ENCODE measurements at places on chromosomes 3 and 15.

GRCh38 chr3:121557426-121557934 is 10.3 kb upstream of the ARGFX start:
- DNase-seq, result no peak

GRCh38 chr15:92807971-92808571 is 92.1 kb upstream of the CHD2 start:
- DNase-seq, result peak; percentile 51

GRCh38 chr15:56038015-56038414 is 44.6 kb upstream of the NEDD4 start:
- peak; percentile 14 for DNase-seq

DNA sequence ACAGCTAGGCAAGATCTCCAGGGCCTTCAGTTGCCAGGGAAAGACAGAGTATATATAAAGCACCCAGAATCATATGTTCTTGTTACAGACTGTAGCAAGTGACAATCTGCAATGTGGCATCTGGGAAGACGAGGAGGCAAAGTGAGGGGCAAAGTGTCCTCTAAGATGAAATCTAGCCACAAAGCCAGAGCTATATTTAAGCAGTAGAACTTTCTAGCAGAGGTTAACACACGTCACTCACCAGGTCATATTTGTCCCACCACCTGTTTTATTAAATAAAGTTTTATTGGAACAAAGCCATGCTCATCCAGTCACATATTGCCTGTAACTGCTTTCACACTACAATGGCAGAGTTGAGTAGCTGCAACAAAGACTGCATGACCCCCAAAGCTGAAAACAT is 51.5 kb downstream of the PDZRN3 start:
- no peak for DNase-seq

- DNase-seq, result peak; percentile 9
Observed at GRCh38 chr15:65411465-65412071, 11.2 kb downstream of the IGDCC4 start.

- DNase-seq, result no peak
Observed at GRCh38 chr3:70853161-70853944, 540.9 kb upstream of the MDFIC2 start.

- DNase-seq, result no peak
Observed at GRCh38 chr15:87736401-87736800, 520.1 kb downstream of the NTRK3 start.

GRCh38 chr3:134083626-134084241 is 54.0 kb upstream of the SLCO2A1 start:
- DNase-seq, result no peak

Data from mesenchymal stem cell (in vitro differentiated cells and primary cell).